ENCODE measurements at places on chromosomes 5 and 9.

DNA sequence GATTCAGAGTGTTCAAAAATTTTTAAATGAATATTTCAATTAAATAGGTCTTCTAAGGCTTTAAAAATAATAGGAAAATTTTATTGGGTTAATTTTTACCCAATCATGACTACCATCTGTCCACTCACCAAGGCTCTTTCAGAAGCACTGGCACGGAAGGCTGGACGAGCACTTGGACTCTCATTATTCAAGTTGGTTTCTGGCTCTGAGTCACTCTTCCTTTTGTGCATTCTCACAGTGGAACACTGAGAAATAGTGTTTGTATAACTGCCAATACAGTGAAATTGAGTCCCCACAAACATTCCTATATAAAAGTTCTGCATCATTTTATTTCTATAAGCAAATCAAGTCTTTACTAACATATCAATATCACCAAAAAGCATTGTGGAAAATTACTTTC lies 1149.0 kb downstream of the EFNA5 start:
- DNase-seq = no peak

- peak; percentile 13 for DNase-seq
These were observed 55.3 kb downstream of the ERAP1 start for GRCh38 chr5:96752341-96753016.

DNA sequence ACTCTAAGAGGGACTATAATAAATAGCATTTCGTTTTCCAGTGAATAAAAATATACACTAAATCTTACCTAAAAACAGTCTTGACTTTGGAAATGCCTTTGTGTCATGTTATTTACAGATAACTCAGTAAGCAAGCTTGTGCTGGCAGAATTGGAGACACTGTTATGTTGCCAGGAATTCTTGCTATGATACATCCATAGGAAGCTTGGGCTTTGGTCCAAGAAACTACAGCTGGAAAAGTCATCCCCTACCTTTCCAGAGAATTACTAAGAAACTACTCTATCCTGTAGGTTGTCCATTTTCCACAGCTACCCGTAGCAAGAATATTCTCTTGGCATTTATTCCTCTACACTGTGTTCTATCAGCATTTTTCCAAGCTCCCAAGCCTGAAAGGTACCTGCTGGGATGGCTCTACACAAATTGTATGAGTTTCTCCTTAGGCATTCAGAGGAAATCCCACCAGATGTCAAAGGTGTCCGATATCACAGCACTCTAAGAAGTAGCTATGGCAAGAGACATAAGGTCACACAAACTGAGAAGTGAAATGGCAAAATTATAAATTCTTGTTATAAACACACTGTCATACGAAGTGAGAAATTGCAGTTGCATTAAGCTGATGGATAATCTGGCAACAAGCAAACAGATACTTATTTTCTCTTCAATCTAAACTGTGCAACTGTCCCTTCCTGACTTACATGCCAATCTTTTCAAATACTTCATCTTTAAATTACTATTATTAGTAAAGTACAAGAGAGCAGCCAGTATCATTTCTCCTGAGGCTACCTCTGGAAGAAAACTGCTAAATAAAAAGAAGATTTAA lies 68.5 kb downstream of the MCTP1 start:
- DNase-seq = no peak

- DNase-seq = no peak
These were observed 226.1 kb downstream of the GOLPH3 start for GRCh38 chr5:31948006-31948405.

DNA sequence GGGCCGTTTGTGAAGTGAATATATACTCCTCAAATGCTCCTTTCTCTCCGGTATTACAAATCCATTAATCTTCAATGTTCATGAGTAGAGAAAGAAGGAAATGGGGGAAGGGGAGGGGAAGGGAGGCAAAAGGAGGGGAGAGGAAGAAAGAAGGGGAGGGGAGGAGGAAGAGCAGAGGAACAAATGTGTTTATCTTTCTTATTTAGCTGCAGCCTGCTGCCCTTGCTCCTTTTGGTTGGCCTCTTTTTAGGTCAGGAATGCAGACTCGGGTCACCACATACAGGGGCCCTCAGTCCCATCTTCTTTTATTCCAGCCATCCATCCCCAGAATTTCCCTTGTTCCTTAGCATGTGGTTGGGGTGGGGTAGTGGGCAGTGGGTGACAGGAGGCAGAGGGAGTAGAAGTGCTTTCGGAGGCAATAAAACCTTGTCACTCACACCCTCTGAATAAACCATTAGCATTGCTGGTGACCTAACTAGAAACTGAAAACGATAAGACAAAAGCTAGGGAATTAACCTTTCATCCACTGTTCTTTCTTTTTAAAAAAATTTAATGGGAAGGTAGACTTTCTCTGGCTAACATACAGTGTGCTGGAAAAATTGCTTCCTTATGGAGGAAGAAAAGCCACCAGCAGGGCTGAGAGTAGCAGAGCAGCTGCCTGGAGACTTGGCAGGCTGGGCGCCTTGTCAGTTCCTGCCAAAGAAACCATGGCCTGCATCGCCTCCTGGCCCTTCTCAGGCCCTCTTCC lies 16.8 kb upstream of the PRLR start:
- DNase-seq = no peak

GRCh38 chr9:127256324-127256723 lies 8.2 kb upstream of the GARNL3 start:
- DNase-seq = no peak

DNA sequence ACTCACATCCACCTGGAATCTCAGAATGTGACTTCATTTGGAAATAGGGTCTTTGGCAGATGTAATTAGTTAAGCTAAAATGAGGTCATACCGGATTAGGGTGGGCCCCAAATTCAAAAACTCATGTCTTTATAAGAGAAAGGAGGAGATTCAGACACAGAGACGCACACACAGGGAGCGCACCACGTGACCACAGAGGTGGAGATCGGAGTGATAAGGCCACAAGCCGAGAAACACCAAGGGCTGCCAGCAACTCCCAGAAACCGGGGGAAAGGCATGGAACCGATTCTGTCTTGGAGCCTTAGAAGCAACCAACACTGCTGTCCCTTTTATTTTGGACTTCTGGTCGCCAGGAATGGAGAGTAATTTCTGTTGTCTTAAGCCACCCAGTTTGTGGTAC lies 31.8 kb upstream of the LMX1B start:
- no peak for DNase-seq

- DNase-seq = no peak
These were observed 165.8 kb downstream of the GADD45G start for GRCh38 chr9:89770531-89771174.

DNA sequence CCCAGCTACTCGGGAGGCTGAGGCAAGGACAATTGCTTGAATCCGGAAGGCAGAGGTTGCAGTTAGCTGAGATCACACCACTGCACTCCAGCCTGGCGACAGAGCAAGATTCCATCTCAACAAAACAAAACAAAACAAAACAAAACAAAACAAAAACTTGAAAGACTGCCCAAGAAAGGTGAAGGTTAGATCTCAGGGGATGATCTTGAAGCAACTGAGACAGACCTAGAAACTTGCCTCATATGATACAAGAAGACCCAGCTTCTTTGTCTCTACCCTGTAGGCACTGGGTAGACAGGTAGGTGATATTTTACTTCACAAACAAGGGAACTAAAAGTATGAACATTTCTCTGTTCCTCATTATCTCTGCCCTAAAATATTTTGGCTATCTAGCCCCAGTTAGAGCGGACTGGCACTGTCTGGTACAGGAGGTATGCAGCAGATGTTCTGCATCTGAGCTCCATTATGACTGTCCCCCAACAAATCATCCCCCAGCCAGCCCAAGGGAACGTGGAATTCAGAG lies 26.3 kb upstream of the SHOC1 start:
- DNase-seq = no peak

DNA sequence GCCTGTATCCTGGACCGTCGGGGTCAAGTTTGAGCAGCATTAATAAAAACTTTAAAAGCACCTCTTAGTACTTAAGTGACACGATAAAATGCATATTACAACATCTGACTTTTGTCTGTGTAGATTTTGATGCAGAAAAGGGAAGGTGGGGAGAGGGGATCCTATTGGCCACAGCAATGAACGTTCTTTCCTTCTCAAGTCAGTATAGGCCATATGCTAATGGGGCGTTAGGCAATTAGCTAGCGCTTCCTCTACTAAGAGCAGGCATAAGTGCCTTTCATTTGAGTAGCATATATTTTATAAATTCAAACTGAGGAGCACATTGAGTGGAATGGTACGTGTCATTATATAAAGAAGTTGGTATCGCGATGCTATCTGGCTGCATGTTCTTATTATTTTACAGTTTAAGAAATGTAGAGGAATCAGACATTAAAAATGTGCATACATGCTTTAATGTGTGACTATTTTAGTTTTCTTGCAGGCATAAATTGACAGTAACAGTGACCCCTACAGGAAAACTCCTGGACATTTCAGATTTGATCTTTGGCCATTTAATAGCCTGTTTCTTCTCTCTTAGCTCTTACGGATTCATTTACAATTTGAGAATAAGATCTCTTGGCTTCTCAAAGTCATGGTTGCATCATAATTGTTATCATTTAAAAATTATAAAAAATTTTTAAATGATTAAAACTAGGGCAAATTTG lies 1.1 kb upstream of the GNA14 start:
- DNase-seq = no peak

DNA sequence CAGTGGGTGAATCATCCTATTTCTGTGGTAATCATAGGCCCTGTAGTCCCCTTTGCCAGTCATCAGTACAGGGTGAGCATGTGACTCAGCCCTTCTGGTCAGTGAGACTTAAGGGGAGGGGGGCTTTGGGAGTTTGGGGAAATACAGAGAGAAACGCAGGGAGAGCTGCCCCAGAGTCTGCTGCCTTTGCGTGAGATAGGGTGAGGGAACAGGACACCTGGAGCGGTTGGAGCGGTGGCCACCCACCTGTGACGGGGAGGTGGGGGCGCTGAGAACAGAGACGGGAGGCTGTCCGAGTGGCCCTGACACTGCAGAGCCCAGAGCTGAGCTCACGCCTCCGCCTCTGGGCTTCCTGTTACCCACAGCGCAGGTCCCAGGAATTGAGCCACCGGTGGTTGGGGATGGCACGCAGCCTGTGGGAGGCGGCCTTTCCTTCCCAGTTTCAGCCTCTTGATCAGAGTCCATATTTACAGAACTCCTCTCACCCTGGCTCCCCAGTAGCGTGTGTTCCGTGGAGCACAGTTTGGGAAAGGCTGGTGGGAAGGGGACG lies 92.0 kb upstream of the ERCC6L2 start:
- no peak for DNase-seq

GRCh38 chr9:106479679-106480078 lies 383.3 kb upstream of the ZNF462 start:
- no peak for DNase-seq

GRCh38 chr5:140953234-140953633 lies 13.0 kb upstream of the PCDHAC2 start:
- no peak for DNase-seq

DNA sequence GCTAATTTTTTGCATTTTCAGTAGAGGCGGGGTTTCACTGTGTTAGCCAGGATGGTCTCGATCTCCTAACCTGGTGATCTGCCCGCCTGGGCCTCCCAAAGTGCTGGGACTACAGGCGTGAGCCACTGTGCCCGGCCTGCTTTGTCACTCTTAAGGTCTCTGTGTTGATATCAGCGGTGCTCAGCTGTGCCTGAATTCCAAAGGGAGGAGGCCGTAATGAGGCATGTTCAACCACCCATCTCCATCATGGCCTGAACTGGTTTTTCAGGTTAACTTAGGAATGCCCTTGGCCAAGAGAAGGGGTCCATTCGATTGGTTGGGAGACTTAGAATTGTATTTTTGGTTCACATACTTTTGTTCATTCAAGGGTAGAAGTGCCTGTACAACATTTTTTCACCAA lies 22.0 kb downstream of the HSD17B3 start:
- DNase-seq = no peak

- DNase-seq = no peak
These were observed 352.3 kb upstream of the CCNH start for GRCh38 chr5:87765009-87765408.

DNA sequence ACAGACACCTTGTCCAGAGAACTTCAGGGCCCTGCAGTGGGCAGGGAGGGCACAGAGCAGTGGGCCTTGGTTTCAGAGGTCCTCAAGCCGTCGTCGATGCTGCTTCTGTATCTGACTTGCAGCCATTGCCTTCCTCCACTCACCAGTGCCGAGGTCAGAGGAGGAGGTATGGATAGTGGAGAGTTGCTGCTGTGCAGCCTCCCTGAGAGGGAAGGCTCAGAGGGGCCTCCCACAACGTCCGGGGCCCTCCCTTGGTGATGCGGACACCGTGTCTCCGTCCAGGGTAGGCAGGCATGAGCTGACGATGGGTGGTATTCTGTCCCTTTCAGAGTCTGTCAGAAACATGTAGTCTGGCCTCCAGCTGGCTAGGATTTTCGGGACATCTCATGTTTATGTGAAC lies 73.9 kb downstream of the MVB12B start:
- DNase-seq = no peak

GRCh38 chr5:111143910-111144309 lies 51.8 kb downstream of the WDR36 start:
- DNase-seq = peak; percentile 17

DNA sequence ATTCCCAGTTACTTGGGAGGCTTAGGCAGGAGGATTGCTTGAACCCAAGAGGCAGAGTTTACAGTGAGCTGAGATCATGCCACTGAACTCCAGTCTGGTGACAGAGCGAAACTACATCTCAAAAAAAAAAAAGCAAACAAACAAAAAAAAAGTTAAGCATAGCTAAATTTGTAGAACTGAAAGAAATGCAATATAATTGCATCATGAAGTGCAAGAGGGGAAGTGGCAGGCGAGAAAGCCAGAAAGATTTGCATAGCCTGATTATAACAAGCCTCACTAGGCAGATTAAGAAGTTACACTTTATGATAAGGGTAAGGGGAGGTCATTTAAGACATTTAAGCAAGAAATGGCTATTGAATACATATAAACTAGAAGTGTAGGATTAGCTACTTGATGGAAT lies 187.1 kb downstream of the EDIL3 start:
- DNase-seq = no peak

All from BJ (cell line).